ENCODE measurements at places on chromosomes 11 and 22.

GRCh38 chr11:32092581-32093170 is 1.8 kb downstream of the RCN1 start:
- no peak for DNase-seq

DNA sequence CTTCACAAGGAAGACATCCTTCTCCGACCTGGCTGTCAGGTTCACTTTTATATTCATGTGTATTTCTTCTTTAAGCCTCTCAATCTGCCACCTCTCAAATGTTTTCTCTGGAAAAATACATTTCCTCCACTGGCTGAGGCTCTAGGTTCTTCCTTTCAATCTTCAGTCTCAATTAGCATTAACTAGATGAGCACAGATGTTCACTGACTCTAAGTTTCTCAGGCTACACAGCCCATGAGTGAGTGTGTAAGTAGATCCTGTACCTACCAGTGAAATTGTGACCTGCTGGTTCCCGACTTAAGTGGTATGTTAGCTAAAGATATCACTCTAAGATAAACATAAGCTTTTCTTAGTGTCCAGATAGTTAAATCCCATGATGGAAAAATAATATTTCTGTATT is 206.9 kb downstream of the ADAMTS15 start:
- no peak for DNase-seq

- DNase-seq: no peak
These were observed 2.3 kb downstream of the MYEOV start for GRCh38 chr11:69295995-69296889.

DNA sequence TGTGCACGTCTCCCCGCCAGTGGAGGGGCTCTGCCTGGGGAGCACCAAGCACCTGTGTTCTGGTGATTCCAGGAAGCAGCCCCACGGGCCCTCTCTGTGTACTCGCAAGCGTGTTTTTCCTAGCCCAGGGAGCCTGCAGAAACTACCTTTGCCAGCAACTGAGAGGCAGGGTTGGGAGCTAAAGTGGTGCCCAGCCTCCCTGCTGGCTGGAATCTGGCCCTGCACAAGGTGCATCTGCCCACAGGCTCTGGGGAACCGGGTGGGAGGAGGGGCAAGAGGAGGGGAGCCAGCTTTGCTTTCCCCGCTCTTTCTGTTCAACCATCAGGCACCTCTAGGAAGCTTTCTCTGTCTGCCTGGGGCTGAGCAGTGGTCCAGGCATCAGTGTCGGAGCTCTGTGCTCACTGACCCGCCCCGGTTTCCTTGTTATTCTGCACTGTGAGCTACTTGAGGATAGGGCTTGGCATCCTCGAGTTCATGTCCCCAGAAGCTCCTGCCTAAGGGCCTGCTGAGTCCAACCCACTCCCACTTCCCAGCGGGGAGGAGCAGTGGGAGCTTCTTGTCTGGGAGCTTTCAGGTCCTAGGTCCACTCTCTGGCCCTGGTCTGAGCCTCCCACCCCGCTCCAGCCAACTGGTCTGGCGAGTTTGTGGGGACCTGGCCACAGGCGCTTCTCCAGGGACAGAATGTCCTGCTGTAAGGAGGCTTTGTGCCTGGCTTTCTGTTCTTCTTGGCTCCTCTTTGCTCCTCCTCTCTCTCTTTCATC is 14.9 kb downstream of the DAGLA start:
- no peak for DNase-seq

DNA sequence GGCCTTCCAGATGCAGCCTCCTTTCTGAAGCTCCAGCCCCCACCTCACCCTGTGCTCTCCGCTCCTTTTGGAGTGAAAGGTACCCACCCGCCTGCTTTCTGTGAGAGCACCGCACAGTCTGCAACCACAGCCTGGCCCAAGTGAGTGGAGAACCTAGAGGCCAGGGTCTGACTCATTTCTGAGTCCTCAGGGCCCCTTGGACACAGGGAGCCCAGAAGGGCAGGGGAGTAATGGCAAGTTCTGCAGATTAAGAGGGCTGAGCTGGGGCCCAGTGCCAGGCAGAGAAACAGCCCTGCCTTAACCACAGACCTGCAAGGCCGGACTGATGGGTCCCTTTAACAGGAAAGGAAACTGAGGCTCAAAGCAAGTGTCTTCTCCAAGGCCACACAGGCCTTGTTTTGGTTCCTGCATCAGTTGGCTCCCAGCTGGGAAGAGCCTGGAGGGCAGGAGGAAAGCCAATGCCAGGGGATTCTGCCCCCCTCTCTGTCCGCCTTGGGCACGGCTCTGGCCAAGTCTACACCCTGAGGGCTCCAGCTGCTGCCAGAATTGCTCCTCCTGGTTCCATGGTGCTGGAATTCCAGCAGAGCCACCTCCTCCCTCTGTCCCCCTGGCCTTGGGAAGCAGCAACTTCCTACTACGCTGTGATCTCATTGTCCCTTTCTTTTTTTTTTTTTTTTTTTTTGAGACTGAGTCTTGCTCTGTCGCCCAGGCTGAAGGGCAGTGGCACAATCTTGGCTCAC is 55.1 kb downstream of the CYTH4 start:
- DNase-seq: no peak

- DNase-seq: no peak
These were observed 10.5 kb downstream of the TPST2 start for GRCh38 chr22:26579331-26579886.

- no peak for DNase-seq
These were observed at the start of gene CD81 for GRCh38 chr11:2376751-2377451. CD81 (plus strand) TSS chr11:2377310; CDS start chr11:2377550, 240 bp downstream.

DNA sequence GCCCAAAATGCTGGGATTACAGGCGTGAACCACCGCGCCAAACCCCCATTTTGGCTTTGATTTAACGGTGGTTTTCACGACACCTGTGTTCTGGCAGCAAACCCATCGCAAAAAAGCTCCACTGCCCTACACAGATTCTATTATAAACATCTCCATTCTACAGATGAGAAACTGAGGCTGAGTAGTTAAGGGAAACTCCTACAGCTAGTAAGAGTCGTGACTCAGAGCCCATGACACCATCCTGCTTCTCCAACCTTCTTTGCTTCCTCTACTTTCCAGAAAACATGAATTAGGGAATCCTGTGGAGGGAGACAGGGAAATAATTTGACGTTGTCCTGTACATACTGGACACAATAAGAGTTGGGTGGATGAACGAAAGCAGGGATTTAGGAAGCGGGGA is 429 bp upstream of the SNX15 start:
- DNase-seq: no peak

GRCh38 chr11:106389101-106389500 is 311.6 kb downstream of the AASDHPPT start:
- DNase-seq: no peak

DNA sequence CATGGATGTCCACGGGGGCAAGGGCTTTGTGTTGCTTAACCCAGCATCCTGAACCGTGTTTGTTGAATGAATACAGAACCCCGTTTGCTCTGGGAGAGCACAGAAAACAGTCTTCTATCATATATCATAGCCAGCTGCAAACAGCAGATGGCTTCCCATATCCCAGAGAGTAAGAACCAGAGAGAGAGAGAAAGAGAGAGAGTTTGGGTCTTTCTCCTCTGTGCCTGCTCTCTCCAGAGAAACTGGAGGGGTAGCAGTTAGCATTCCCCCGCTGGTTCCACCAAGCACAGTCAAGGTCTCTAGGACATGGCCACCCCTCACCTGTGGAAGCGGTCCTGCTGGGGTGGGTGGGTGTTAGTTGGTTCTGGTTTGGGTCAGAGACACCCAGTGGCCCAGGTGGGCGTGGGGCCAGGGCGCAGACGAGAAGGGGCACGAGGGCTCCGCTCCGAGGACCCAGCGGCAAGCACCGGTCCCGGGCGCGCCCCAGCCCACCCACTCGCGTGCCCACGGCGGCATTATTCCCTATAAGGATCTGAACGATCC is 440 bp upstream of the TIMP3 start:
- DNase-seq: no peak

- DNase-seq: no peak
These were observed 552.8 kb upstream of the CCDC179 start for GRCh38 chr11:23413057-23413456.

GRCh38 chr11:102047305-102047924 is at the start of gene CFAP300:
CFAP300 (plus strand) TSS chr11:102047437; CDS start chr11:102047471, 34 bp downstream.
- DNase-seq: peak; percentile 88

DNA sequence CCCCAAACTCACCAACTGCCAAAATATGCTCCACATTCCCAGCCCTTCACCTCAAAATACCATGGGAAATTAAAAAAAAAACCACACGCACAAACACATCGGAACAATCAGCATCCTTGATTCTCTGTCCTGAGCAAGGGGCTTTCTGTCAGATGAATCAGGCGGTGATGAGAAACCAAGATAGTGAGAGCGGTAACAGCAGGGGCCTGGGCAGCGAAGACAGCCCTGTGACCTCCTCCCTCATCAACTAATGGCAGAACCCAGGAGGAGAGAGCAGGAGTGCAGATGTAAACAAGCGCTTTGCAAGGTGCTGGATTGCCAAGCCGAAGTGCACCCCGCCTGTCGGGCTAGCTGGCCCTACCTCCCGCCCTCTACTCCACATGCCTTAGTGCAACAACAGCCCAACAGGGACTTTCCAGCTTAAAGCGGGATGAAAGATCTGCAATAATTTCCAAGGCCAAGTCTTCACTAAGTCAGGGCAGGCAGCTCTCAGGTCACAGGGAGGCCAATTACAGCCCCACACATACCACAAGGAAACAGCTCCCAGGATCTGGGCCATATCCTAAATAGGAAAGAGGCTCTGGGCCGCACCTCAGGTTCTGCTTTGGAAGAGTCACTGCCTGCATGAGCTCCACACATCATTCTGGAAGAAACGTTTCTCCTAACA is 72.2 kb upstream of the BID start:
- DNase-seq: no peak

DNA sequence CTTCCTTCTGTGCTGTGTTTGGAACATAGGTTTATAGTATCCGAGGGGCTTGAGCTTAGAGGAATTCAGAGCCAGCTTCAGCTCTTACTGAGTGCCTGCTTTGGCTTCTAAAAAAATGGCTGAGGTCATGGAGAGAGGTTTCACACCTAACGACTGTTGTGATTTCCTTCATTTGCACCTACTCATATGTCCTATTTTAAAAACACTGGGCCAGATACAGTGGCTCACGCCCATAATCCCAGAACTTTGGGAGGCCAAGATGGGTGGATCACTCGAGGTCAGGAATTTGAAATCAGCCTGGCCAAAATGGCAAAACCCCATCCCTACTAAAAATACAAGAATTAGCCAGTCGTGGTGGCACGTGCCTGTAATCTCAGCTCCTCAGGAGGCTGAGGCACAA is 38.3 kb upstream of the SYT13 start:
- no peak for DNase-seq

GRCh38 chr22:20523086-20523983 is 15.9 kb downstream of the MED15 start:
- no peak for DNase-seq

GRCh38 chr11:72634472-72635095 is 39.6 kb downstream of the PDE2A start:
- DNase-seq: no peak

- no peak for DNase-seq
These were observed 46.1 kb downstream of the CDKN1C start for GRCh38 chr11:2839395-2839943.

GRCh38 chr11:91921974-91922373 is 302.6 kb upstream of the FAT3 start:
- no peak for DNase-seq

GRCh38 chr22:42949159-42949558 is 65.8 kb downstream of the PACSIN2 start:
- DNase-seq: no peak

GRCh38 chr22:45683248-45683647 is 11.6 kb downstream of the ATXN10 start:
- DNase-seq: no peak

GRCh38 chr11:46684367-46684766 is 16.1 kb downstream of the ARHGAP1 start:
- DNase-seq: no peak

GRCh38 chr22:26185190-26185589 is 15.9 kb downstream of the SEZ6L start:
- no peak for DNase-seq

- no peak for DNase-seq
These were observed 344 bp downstream of the IFT27 start for GRCh38 chr22:36775586-36775963.

GRCh38 chr11:61874377-61874809 is 17.0 kb downstream of the FADS3 start:
- no peak for DNase-seq

DNA sequence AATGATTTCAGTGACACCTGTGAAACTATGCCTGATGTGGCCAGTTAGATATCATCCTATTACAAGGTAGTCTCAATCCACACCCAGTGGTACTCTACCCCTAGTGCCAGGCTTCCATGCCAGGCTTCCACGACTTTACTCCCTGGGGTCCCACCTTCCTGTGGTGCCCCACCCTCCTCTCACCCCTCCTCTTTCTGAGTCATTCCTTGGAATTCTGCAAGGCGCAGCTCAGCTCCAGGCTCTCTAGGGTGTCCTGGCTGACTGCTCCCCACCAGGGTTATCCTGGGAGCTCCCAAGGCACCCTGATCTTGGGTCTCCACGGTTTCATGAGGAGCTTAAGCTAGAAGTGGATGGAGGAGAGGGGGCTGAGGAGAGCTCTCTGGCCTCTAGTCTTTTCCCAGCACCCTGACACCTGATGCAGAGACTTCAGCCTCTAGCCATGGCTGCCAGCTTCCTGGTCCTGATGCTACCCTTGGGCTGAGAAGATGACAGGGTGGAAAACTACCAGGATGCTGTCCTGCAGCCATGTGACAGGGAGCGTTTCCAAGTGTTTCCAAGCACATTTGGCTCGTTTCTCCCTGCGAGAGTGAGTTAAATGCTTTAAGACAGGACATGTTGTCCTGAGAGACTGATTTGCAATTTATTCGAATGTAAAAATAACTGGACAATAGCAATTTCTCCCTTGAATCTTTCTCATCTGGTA is 1461.2 kb downstream of the TBC1D22A start:
- DNase-seq: no peak

DNA sequence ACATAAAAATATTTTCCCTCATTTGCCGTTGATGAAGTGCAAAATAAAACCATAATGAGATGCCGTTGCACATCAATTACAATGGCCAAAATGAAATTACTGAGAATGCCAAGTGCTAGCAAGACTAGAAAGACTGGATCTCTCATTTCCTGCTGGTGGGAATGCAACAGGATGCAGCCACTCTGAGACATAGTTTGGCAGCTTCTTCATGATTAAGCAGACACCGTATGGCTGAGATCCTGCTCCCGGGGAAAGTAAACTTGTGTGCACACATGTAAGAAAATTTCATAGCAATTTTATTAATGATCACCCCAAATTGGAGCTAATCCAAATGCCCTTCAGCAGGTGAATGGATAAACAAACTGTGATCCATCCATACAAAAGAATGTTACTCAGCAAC is 1013.2 kb downstream of the TBC1D22A start:
- no peak for DNase-seq

GRCh38 chr22:31341386-31342088 is 4.6 kb downstream of the PATZ1 start:
- DNase-seq: no peak

Data from tibial nerve (tissue), 4 donors.